ENCODE measurements at places on chromosomes 12 and 14.

GRCh38 chr12:97940629-97941028 is 478.0 kb downstream of the RMST start:
- DNase-seq: no peak

GRCh38 chr14:89296281-89296745 is 120.7 kb downstream of the FOXN3 start:
- DNase-seq: no peak

GRCh38 chr12:28328967-28329366 is 138.7 kb downstream of the CCDC91 start:
- DNase-seq: no peak

DNA sequence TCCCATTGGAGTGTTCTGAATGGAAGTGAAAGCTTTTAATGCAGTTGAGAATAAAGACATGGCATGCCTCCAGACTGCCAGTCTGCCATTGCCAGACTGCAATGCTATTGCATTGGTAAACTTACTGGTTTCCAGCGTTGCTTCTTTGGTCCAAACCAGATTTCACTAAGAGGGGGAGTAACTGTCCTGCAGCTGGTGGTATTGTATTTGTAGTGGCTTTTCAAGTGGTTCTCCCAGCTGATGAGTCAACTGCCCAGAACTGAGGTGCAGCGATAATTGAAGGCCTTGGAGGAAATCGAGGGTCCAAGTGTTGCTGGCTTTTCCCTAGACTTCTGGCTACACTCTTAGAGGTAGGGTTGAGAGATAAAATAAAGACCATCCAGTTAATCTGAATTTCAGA is 31.9 kb downstream of the ERG28 start:
- no peak for DNase-seq

- no peak for DNase-seq
Observed at GRCh38 chr12:52713960-52714886, 10.9 kb upstream of the KRT77 start.

GRCh38 chr14:24280797-24281460 is 9.5 kb upstream of the RABGGTA start:
- DNase-seq: no peak

DNA sequence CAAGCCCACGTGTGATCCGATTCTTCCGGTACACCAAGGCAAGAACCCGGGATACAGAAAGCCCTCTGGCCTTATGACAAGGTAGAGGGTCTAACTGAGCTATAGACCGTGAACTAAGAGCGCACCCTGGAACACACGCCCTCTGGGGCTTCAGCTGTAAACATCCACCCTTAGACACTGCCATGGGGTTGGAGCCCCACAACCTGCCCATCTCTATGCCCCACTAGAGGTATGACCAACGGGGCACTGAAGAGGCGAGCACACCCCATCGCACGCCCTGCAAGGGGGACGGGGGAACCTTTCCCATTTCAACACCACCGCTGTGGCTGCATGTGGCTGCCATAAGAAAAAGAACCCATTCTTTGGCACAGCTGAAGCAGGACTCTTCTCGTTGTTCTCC is 1206.0 kb upstream of the TMEM132C start:
- DNase-seq: no peak

DNA sequence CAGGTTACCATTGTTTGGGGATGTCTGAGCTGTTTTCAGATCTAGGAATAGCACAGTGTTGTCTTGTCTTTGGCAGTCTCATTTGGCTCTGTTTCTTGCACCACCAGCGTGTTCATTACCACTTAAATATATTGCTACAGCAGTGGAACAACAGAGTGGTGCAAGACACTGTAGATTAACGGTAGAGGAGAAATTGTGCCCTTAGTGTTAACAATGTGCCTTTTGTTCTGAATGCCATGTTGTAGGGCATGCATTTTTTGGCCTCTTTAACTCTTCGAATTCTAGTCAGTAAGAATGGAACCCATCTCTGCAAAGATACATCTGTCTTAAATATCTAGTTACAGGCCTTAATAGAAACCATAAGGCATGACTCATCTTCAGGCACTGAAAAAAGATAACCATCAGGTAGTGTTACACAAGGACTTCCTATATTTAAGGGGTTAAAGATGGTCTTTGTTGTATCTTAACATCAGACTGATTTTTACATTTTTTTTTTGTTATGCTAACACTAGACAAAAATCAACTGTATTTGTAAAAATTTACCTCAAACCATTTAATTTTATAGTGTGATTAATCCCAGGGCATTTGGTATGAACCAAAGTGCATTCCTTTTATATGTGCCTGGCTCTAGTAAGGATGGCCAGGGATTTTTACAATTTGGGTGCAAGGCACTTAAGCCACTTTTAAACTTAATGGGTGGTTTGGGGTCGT is 12.9 kb downstream of the DYRK2 start:
- no peak for DNase-seq

DNA sequence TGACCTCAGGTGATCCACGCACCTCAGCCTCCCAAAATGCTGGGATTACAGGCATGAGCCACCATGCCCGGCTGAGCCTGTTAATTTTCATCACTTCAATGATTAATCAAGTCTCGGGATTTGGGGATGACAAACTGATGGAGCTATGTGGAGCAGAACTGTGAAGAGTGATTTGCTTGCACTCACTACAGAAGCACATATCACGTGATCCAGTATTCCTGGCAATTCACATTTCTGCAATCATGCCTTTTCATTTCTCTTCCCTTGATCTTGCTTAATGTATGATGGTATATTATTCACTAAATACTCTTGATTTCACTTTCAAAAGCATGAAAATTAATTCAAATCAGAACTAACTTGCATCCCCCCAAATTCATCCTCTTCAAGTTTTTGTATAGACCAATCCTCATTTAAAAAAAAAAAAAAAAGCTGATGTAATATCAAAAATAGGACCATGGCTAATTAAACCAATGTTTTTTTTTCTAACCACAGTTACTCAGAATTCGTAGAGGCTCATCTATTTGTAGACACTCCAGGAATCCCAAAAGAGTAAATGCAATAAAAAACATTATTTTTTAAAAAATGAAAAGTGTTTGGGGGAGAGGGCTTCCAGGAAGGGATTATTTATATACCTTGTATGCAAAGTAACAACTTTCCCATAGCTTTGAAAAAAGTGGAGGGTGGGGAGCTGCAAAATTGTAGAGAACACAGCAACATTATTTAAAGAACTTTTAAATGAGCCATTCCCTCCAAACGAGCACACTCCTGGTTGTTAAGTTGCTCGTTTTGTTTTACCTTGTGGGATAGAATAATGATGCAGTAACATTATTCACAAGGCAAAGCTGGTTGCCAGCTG is 7.0 kb upstream of the ATXN2 start:
- no peak for DNase-seq

DNA sequence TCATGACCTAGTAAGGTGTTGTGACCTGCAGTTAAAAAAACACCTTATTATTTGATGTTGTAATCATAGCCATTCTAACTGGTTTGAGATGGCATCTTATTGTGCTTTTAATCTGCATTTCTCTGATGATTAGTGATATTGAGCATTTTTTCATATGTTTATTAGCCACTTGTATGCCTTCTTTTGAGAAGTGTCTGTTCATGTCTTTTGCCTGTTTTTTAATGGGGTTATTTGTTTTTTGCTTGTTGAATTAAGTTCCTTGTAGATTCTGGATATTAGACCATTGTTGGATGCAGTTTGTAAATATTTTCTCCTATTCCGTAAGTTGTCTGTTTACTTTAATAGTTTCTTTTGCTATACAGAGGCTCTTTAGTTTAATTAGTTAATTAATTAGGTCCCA is 41.0 kb downstream of the PRORP start:
- DNase-seq: no peak

- DNase-seq: no peak
Observed at GRCh38 chr12:92641291-92641690, 61.5 kb upstream of the PLEKHG7 start.

- DNase-seq: no peak
Observed at GRCh38 chr12:46107591-46107990, 117.2 kb upstream of the SCAF11 start.

GRCh38 chr14:26526137-26526536 is 71.7 kb downstream of the NOVA1 start:
- no peak for DNase-seq

- DNase-seq: no peak
Observed at GRCh38 chr12:30970559-30971197, 44.1 kb downstream of the TSPAN11 start.

GRCh38 chr14:104315625-104316024 is 177.2 kb downstream of the KIF26A start:
- DNase-seq: no peak

DNA sequence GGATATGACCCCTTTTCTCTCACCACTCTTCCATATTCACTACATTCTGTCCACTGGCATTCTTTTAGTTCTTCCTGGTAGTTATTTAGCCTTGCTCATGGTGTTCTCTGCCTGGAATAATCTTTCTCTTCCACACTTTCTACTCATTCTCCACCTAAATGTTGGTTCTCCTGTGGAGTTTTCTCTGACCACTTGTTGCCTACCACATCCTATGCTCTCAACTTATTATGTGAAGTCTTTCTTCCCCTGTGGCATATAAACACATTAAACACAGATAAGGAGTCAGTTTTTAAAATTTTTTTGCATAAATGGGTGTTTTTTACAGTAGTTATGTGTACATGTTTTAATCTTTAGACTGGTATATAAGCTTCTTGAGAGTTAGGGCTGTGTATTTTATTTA is 3.3 kb upstream of the SMARCC2 start:
- no peak for DNase-seq

DNA sequence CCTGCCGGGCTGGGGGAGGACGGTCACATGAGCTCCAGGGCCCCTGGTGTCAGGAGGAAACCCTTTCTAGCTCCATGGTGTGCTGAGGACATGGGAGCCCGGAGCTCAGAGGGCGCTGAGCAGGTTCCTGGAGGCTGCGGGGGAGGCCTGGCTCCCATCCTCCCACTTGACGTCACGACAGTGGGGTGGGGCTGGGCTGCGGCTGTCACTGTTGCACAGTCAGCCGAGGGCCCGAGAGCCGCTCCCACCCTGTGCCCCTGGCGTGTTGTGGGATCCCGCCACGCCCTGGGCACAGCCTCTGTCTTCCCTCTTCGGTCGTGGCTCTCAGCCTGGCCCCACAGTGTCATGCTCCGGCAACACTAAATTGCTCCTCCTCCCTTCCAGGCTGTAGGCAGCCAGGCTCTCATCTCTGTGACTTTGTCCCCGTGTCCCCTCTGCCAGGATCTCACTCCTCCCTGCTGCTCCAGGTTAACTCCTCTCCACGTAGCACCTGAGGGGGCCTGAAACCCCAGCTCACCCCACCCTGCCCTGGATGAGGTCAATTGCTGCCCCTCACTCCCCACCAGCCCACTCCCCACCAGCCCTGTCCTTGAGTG is 33.0 kb downstream of the BEGAIN start:
- peak; percentile 65 for DNase-seq

DNA sequence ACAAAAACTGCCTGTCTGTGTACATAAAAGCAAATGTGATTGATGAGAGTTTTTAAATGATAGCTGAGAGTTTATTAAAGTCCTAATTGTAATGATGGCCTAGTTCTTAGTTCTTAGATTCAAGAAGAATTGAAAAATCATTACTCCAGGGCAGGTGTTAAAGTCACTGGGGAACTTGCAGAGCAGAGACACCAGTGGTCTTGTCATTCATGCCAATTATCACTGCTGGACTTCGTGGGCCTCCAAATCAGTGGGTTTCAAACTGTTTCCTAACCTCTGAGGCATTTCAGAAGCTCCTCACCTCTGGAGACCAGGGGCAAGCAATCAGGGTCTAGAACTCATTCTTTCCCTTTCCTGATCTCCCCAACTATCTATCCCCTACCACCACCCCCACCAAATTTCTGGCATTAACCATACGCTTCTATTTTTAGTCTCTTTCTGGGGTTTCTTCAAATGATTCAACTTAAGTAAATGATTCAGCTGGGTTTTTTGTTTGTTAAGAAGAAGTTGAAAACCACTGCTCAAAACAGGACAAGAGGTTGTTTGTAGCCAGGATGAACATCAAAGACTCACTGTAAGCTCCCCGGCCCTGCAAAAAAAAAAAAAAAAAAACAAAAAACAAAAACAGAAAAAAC is 80.1 kb downstream of the CEP83 start:
- no peak for DNase-seq

DNA sequence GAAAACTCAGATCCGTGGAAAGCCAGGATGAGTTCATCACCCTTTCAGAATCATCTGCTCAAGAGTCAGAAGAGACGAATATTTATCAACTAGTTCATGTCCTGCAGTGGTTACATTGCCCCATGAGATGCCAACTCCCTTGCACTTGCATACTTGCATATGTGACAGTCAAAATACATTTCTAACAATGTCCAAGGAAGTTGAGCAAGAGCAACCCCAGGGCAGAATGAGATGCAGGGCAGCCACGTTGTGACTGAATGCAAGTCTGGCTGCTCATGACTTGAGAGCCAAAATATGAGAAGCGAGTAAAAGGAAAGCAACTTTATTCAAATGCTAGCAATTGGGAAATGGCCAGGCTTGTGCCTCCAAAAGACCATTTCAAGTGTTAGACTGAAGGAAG is 23.6 kb upstream of the UTP20 start:
- no peak for DNase-seq

GRCh38 chr12:102763061-102763460 is 154.0 kb downstream of the PAH start:
- DNase-seq: no peak

GRCh38 chr14:33805593-33805992 is 145.3 kb downstream of the EGLN3 start:
- DNase-seq: no peak

DNA sequence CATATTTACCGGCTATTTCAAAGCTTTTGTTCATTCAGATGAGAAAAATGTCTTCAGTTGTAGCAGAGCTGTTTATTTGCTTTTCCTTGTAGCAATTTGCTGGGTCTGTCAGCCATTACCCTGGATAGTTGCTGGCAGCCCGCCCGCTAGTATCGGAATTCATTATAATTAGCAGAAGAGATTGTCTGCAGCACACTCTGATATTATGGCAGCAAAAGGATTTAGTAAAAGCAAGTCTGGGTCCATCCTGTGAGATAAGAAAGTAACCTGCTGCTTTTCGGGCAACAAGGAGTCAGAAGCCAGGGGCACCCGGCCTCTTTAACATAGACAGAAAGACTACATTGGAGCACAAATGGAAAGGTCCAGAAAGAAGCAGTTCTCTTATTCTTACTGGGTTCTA is 6.1 kb upstream of the SLC35E3 start:
- DNase-seq: no peak

GRCh38 chr12:108643941-108644810 is 10.5 kb upstream of the SELPLG start:
- DNase-seq: peak; percentile 68

DNA sequence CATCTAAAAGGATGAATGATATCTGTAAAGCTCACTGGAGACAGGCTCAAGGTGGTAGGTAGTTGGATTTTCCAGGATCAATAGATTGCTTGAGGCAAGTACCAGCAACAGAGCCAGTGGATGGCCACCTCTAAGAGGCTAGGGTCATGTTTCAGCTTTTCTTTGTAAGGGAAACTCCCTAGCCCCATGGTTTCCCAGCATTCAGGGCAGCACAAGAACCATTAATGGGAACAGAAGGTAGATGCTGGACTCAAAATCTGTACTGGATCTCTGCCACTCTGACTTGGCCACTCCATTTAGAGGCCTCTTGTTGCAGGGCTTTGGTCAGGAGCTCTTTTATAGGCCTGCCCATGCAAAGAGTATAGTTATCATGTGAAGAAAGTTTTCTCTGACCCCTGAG is 76.1 kb upstream of the DYRK2 start:
- no peak for DNase-seq

Data from ovary (tissue), 10 donors.